Activated CD4-positive, alpha-beta T cell treated with anti-CD3 and anti-CD28 coated beads, Interleukin-2, amount 10 ng/mL, durations not matched to agents 7 days and 5 days (primary cell): ENCODE measurements at places on chromosomes 11 and 22. TPM values are rescaled to one million over a fixed set of nuclear protein-coding genes. Genes with fewer than 3 reads are reported as not detected.

GRCh38 chr22:44815099-44816070, 63.0 kb downstream of the ARHGAP8 start:
- H3K4me3 ChIP-seq, result no peak overlapping the region
- no peaks in the 10 kb centered on the region for H3K27me3 ChIP-seq
- no peaks in the 10 kb centered on the region for H3K36me3 ChIP-seq
- no peak overlapping the region for H3K27ac ChIP-seq
- DNase-seq, result no peak

DNA sequence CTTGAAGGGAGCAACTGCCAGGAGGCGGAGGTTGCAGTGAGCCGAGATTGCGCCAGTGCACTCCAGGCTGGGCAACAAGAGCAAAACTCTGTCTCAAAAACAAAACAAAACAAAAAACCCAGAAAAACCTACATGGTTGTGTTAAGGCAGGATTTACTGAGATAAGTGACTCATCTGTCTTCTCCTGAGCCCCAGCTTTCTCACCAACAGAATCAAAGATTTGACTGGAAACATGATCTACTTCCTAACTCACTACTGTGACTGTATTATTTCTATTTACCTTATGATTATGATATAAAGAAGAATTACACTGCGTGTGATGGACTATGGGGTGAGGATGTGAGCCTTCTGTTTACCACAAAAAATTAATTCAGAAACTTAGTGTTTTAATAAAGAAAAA, 21.8 kb downstream of the FAM118B start:
- H3K27ac ChIP-seq, result no peak overlapping the region
- H3K36me3 ChIP-seq, result peaks cover 9% of the 10 kb centered on the region
- H3K4me1 ChIP-seq, result no peaks in the 10 kb centered on the region
- H3K27me3 ChIP-seq, result no peaks in the 10 kb centered on the region

Gene ELFN2
- 0.10 TPM for total RNA-seq

GRCh38 chr11:27972522-27973170, 135.3 kb downstream of the KIF18A start:
- H3K4me1 ChIP-seq, result no peaks in the 10 kb centered on the region
- no peak for DNase-seq
- no peak overlapping the region for H3K27ac ChIP-seq
- peaks cover 3% of the 10 kb centered on the region for H3K27me3 ChIP-seq

GRCh38 chr11:97895572-97895971, 1125.2 kb upstream of the CNTN5 start:
- no peaks in the 10 kb centered on the region for H3K4me1 ChIP-seq
- H3K36me3 ChIP-seq, result no peaks in the 10 kb centered on the region
- no peaks in the 10 kb centered on the region for H3K27me3 ChIP-seq
- H3K27ac ChIP-seq, result no peak overlapping the region

Gene OR52L1
- not detected for total RNA-seq

DNA sequence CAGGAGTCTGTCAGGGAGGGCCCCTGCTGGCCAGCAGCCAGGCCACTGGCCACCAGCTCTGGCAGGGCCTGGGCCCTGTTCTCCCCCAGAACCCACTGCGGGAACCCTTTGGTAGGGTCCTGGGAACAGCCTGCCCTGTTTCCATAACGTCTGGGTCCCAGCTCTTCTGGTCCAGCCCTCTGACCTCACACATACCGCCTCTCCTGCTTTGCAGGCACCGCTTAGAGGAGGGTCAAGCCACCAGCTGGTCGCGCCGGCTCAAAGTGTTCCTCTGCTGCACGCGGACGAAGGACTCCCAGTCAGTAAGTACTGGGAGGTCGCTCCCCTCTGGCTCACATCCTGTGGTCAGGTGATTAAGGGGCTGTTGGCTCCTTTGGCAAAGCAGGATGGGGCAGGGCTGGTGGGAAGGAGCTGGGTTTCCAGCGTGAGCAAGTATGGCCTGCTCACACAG, 26.6 kb upstream of the MYRF start:
- no peaks in the 10 kb centered on the region for H3K36me3 ChIP-seq
- H3K4me3 ChIP-seq, result no peak overlapping the region
- no peak for DNase-seq

DNA sequence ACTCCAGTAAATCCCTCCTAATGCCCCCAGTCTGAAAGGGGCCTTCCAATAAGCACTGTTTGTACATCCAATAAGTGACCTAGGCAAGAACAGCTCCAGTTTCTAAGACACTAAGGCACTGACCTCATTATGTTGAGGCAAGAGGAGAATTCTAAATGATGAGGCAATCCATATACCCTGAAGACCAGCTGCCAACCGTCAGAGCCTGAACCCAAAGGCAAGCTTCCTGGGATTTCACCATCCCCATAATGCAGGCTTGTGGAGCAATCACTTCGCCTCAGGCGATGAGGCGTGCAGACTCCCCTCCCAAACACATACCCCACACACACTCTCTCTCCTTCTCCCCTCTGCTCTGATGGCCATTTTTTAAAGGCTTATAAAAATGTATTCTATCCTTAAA, 49.5 kb downstream of the LGR4 start:
- H3K36me3 ChIP-seq, result no peaks in the 10 kb centered on the region
- no peaks in the 10 kb centered on the region for H3K27me3 ChIP-seq
- H3K4me3 ChIP-seq, result no peak overlapping the region
- H3K4me1 ChIP-seq, result no peaks in the 10 kb centered on the region
- no peak overlapping the region for H3K27ac ChIP-seq
